ENCODE measurements at places on chromosomes 3 and 15. TPM values are rescaled to one million over a fixed set of nuclear protein-coding genes. Genes with fewer than 3 reads are reported as not detected.

- DNase-seq = no peak
- H3K27me3 ChIP-seq = no peaks in the 10 kb centered on the region
- no peaks in the 10 kb centered on the region for H3K4me1 ChIP-seq
- no peak overlapping the region for H3K27ac ChIP-seq
Observed at GRCh38 chr3:45381168-45381852, 7.1 kb upstream of the LARS2 start.

DNA sequence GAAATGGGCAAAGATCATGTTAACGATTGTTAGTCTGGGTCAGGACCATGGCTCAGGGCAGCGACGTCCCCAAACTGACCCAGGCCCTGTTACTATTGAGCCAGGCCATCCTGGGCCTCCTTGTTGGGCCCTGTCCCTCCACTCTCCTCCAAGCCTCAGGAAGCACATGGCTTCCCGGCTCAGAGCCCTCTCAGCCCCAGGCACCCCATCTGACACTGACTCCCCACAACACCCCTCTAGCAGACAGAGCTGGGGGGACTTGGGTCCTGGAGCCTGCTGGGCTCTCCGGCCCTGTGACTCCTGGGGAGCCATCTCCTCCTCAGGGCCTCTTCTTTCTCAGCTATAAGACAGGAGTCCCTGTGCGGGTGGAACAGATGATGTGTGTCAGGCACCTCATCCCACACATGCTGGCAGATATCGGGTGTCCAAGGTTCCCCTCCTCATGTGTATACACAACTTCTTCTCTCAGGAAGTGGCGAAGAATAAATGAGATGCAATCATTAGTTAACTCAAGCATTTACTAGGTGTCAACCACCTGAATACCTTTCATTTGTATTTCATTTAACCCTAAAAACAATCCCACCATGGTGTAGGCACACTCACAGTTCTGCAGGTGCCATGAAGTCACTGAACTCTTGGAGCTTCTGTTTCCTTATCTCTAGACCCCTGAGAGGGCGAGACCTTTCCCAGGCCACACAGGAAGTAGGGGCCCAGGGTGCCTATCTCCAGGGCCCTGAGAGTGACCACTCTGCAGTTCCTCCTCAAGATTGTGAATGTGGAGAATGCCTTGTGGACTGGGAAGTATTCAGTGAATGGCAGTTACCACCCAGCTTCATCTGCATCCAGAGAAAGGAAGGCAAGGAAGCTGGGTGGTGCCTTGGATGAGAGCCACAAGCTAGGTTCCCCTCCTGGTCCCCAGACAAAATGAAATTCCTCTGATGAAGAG is 282.5 kb upstream of the TLE3 start:
- H3K36me3 ChIP-seq = no peaks in the 10 kb centered on the region
- no peak overlapping the region for H3K4me3 ChIP-seq

DNA sequence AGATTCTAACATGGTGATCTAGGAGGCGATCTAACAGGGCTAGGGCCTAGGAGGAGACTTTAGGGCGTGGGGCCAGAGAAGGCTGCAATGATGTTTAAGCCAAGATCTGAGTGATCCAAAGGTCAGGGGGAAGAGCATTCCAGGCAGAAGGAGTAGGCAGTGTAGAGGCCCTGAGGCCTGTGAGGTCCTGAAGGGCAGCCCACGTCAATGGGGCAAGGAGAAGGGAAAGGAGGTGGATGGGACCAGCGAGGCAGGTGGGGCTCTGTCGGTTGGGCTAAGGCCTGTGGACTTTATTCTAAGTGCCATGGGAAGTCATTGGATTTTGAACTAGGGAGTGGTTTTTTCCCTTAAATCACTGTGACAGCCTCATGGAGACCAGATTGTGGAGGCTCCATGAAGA is 10.2 kb upstream of the DNAH1 start:
- no peak overlapping the region for H3K4me3 ChIP-seq
- no peaks in the 10 kb centered on the region for H3K27me3 ChIP-seq
- no peak for DNase-seq
- H3K36me3 ChIP-seq = no peaks in the 10 kb centered on the region
- no peak overlapping the region for H3K27ac ChIP-seq

Gene LSAMP
- total RNA-seq = 38.0 TPM

DNA sequence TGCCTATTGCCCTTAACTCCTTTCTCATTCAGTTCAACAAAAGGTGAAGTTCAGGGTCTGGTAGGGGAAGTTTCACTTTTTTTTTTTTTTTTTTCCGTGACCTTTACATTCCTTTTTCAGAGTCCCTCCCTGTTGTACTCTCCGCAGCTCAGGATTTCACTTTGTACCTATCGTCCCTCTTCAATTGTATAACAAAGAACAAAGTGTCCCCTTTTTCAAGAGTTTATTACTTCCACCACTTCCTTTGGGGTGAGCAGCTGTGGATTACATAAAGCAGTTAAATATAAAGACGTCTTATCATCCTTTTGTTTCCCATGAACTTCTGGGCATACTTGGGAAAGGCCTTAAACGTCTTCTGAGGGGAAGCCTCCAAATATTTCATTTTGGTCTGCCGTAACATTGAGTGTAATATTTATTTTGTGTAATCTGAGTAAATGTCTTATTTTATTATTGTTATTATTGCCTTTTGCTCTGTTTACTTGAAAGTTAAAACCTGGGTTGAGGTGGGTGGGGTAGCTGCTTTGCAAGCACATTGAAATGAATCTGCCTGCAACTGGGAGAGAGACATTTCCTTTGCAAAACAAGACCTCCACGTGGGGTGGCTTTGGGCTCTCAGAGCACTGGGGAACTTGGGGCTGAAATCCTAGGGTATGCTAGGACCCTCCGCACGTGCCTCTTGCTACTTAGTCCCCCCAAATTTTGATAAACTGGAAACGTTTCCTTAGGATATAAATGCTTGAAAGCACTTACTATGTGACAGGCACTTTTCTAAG is 169.4 kb downstream of the MCTP2 start:
- no peak overlapping the region for H3K4me3 ChIP-seq
- no peaks in the 10 kb centered on the region for H3K36me3 ChIP-seq
- no peak for DNase-seq
- H3K27me3 ChIP-seq = no peaks in the 10 kb centered on the region
- H3K4me1 ChIP-seq = peaks cover 4% of the 10 kb centered on the region

Gene EXD1
- total RNA-seq = not detected

All from prostate gland (tissue), 2 donors.